A549 treated with CORT108297 at 1 μM for 4 hours (cell line): ENCODE measurements at places on chromosomes 5 and 9. TPM values are rescaled to one million over a fixed set of nuclear protein-coding genes. Genes with fewer than 3 reads are reported as not detected.

The HCN1 gene
- total RNA-seq, result not detected in 5 replicates

The DND1 gene
- total RNA-seq, result 0.44 to 1.0 TPM (median 0.92 TPM) in 5 replicates

The CCDC192 gene
- not detected in 5 replicates for total RNA-seq

The IL13 gene
- total RNA-seq, result 0.06 to 0.13 TPM in 2 of 5 replicates, not detected in the others

The C9orf153 gene
- 0.09 to 0.46 TPM (median 0.18 TPM) in 5 replicates for total RNA-seq

The KCNV2 gene
- total RNA-seq, result not detected in 5 replicates

The IFNB1 gene
- total RNA-seq, result 0.15 TPM in 1 of 5 replicates, not detected in the others

The ADAMTS6 gene
- 0.03 to 0.12 TPM (median 0.10 TPM) in 5 replicates for total RNA-seq

The ARAP3 gene
- total RNA-seq, result 4.1 to 5.9 TPM (median 5.5 TPM) in 5 replicates

The ANXA2R gene
- total RNA-seq, result 1.8 to 3.1 TPM (median 3.0 TPM) in 5 replicates
